Stimulated activated CD4-positive, alpha-beta T cell treated with anti-CD3 and anti-CD28 coated beads, Interleukin-12 subunit alpha, Interleukin-12 subunit beta, amount 100 ng/mL, for 4 hours (primary cell): ENCODE measurements at places on chromosomes 11 and 22.

DNA sequence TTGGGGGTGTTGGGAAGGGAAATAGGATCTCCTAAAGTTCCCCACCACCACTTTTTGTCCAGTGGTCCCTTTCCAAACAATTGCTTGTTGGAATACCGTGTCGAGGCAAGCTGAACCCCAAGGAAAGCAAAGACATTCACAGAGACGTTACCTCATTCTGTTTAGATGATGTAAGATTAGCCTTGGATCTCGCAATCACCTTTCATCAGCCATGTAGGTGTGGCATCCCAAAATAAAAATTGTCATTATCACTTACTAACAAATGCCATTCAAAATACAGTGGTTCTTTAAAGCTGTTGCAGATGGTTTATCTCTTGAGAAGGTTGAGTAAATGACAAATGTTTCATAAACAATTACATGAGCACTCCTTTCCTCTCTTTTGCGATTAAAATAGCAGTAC, 86.5 kb upstream of the SLC25A18 start:
- no peak for DNase-seq

GRCh38 chr22:35154937-35155387, 89.0 kb downstream of the ISX start:
- no peak for DNase-seq

DNA sequence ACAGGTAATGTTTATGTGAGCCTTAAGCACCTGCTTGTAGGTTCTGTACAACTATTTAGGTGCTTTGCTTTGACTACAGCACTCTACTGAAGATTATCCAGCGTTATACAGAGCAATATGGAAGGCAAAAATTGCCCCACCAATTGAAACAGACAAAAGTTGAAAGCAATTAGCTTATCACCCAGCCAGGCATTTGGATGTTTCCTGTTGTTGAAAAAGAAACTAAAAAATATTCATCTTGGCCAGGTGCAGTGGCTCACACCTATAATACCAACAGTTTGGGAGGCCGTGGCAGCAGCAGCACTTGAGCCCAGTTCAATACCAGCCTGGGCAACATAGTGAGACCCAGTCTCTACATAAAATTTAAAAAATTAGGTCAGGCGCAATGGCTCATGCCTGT, 18.5 kb downstream of the ATL3 start:
- DNase-seq, result no peak

- no peak for DNase-seq
These were observed 47.8 kb upstream of the SERPIND1 start for GRCh38 chr22:20725987-20726558.
